ENCODE measurements at places on chromosomes 7 and 10.

DNA sequence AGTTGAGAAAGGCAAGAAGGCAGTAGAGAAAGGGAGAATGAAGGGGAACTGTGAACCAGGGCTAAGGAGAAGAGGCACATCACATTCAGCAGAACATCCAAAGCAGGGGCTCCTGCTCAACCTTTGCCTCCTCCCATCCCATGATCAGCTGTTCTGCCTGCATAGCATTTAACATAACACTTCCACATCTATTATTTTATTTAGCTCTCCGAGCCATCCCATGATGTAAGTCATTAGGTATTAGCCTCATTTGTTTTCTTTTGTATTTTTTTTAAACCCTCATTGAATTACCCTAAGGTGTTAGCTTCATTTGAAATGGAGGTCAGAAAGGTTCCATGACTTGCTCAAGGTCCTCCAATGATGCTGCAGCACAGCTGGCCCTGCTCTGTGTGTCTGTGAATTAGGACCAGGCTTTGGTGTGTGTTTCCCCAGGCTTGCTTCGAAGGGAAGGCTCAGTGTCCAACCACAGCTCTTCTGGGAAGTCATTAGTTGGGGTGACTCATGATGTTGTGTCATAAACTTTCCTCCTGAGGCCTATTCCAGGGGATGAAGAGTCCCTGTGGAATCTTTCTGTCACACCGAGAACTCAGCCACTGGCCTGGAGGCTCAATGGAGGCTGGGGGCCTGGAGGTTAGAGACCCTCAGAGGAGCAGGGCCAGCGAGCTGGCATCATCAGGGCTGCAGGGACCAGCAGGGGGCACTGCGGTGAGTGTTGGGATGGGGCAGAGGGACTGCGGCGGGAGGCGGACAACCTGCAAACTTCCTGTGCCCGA, 16.5 kb downstream of the NPFFR1 start:
- no peak for DNase-seq

DNA sequence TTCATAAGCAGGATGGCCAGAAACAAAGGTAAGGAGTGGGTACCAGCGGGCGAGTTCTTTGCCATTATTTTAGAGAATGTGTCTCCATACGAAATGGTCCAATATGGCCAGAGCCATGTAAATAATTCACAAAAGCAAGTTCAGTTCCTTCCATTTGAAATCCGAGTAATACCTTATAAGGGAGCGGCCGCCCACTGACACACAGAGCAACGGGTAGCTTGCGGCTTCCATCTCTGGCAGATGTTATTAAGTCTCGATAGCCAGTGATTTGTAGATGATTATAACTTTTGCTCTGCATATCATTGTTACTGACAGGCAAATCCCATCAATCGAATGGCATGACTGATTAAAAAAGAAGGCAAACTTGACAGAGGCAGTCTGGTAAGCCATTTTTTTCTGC, 63.2 kb downstream of the GFRA1 start:
- DNase-seq: no peak

- DNase-seq: no peak
These were observed 1.6 kb downstream of the FZD8 start for GRCh38 chr10:35640474-35640873.

DNA sequence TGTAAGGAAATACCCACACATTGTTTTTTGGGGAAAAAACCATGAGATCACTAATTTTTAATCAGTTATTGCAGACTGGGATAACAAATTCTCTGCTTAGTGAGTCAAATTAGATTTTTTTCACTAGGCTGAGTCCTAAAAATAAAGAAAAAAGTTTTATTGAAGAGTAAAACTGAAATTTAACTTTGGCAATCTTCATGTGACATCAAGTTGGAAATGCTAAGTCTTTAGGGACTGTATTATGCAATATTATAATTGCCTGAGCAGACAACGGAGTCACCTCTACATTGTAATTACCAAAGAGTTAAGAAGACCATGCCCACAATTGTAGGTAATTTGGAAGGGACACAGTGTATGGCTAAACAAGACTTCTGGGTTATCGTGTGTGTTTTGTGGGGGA, 2.2 kb upstream of the CLEC5A start:
- DNase-seq: no peak

DNA sequence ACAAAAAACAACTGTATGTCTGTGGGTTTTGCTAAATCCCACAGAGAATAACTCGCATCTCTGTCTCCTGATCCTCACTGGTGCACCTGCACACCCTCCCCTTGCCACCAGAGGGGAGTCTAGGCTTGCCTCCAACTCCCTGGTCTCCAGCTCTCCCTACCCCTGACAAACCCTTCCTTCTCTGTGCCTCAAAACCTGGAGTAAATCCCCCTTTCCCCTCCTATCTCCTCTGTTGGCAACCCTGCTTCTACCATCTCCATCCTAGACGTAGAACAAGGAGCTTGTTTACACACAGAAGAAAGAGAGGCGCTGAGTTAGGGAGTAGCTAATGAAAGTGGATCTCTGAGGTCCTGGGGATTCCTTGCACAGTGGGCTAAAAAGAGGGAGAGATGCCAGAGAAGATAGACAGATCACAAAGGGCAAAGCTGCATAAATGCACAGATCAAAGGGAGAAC, 6.0 kb downstream of the MBLAC1 start:
- DNase-seq: no peak

DNA sequence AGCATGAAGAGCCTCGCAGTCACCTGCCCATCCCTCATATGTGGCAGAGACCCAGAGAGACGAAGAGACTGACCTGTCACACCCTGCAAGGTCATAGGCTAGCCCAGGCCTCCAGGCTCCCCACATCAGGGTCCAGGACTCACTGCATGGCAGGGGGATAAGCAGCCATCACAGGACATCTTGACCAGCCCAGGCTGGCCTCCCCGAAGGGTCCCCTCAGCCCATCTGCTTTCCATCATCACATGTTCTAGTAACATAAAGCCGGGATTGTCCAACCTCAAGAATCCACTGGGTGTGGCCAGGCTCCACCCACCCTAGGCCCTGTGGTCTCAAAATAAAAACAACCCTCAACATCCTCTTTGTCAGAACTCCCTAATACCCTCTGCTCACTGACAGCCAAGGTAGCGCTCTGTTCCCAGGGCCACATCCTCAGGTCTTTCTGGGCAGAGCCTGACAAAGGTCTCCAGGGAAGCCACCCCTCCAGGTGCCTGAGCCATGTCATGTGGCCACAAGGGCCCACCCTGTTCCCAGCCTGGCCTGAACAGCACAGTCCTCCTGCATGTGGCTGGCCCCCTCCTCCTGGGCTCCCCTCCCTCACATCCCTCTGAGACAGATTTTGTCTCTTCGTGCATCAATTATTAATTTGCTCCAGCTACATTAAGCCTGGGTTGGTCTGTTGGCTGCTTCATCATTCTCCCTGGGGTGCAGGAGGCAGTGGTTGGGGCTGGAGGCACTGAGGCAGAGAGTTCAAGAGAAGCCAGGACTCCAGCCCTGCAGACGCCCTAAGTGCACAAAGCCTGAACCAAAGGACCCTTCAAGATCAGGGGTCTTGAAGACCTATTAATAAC, 131.8 kb upstream of the UNC5B start:
- no peak for DNase-seq

DNA sequence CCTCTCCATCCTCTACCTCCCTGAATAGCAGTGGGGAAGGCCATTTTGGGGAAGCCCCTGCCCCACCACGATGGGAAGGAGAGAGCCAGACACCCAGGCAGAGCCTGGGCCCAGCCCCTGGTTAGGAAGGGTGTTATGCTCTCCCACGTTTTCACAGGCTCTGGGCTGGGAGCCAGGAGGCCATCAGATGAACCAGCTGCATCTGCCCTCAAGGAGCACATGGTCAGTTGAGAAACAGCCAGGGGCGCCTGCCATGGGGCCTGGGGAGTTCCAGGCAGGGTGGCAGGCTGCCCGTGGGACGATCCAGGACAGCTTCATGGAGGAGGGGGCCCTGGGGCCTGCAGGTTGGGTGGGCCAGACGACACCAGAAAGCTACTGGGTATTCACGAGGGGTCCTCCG, 47.5 kb downstream of the CAMK2B start:
- no peak for DNase-seq

- no peak for DNase-seq
These were observed 69.8 kb upstream of the PLXNA4 start for GRCh38 chr7:132646052-132646451.

GRCh38 chr10:100907773-100908363, 4.9 kb upstream of the SLF2 start:
- DNase-seq: no peak

GRCh38 chr7:123494193-123494796, 40.1 kb downstream of the IQUB start:
- no peak for DNase-seq

DNA sequence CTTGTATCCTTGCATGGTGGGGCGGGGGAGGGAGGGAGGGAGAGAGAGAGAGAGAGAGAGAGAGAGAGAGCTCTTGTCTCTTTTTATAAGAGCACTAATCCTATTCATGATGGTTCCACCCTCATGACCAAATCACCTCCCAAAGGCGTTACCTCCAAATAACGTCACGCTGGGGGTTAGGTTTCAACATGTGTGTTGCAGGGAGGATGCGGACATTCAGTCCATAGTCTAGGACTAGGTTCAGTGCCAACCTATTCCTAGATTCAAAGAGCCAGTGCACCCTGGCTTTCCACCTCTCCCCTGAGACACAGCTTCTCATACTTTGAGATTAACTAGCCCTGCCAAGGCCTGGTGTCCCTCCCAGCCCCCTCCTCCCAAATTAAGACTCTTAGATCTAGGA, 123.0 kb downstream of the GRK5 start:
- no peak for DNase-seq

DNA sequence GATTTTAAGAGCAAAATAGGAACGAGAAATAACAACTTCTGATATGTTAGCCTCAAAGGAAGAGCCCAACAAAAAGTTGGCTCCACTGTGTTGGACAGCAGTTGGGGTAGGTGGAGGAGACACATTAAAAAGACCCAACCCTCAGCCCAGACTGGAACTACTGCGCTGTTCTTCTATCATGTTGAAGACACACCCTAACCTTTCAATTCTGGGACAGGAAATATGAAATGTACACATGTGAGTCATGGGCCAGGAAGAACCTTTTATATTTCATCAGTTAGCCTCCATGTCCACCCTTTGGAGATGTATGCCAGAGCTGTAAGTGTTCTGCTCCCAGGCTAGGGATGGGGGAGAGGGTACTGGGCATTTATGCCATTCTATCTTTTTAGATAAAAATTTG, 22.1 kb downstream of the CLDN12 start:
- DNase-seq: no peak

DNA sequence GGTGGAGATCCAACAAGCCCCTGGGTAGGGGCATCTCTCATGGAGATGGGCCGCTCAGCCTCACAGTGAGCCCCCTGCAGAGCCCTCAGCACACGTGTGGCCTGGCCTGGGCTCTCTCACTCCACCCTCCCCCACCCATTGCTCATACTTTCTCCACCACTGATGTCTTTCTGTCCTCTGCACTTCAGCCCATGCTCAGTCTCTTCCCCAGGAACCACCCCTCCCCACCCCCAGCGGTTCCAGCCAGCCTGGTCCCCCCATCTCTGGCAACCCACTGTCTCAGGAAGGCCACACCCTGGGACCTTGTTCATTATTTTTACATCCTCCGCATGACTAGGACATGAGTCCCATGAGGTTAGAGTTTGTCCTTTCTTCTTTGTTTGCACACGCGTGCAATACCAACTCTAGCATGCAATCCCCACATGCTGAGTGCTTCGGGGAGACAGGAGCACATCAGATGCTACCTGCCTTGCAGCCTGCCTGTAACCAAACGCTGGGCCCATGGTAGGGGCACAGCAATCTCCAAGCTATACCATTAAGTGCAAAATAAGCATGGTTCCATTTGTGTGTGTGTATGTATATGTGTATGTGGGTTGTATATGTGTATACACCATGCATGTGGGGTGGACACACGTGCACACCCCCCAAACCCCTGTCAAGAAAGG, 408.4 kb upstream of the FOXK1 start:
- no peak for DNase-seq

DNA sequence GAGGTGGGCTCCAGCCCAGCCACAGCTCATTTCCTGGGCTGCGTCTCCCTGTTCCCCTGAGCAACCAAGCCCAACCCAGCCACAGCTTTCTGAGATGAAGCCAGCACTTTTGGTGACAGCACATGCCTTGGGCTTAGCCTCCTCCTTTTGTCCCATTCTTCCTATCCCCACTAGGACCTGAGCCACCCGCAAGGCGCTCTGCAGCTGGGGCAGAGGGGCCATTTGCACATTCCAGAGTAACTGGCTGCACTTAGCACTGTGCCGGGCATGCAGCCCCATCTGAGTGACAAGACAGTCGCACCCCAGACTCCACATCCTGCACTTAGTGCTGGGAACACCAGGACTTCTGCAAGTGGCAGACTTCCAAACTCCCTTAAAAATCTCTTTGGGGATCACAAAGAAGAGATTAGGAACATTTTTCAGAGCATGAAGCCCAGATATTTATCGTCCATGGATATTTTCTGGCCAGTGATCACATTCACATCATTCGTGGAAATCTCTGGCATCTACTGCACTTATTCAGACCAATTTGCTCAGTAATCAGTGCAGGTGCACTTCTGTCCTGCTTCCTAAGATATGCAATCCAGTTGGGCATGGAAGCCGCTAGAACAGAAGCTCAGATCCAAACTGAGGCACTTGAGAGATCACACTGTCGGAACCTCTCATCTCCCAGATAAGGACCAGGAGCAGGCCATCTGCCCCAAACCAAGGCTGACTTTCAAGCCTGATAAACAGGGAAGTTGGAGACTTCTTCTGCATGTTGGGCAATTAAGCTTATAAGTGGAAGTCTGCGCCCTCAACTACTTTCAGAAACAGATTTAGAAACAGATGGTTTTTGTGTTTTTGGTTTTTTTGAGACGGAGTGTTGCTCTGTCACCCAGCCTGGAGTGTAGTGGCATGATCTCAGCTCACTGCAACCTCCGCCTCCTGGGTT, 26.4 kb downstream of the CHST15 start:
- DNase-seq: no peak

DNA sequence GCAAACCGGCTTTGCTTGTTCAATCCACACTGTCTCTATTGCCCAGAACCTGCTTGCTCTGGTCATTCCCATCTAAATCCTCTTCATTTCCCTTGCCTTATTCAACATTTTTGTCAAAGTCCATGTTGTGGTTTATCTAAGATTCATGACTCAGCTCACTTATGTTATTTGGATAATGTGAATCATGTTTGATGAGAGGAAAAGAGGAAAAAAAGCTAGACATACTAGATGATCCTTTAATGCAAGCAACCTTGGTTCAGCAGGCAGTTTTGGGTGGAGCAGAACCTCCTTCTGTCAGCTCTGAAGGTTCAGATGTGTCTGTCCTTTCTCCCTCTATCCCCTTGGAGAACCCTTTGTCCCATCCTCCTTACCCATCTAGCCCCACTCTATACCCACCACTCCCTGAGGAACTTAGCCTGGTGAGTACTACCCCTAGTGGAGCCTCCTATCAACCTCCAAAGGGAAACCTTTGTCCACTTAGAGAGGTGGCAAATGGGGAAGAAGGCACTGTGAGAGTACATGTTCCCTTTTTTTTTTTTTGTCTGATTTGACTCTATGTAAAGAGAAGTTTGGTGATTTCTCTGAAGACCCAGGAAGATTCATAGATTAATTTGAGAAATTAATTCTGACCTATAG, 2.1 kb upstream of the SAMD9L start:
- DNase-seq: no peak

- DNase-seq: no peak
These were observed 229.7 kb upstream of the ZNF32 start for GRCh38 chr10:43878386-43878785.
